ENCODE measurements at places on chromosomes 3 and 15. TPM values are rescaled to one million over a fixed set of nuclear protein-coding genes. Genes with fewer than 3 reads are reported as not detected.

Gene UROC1
- polyA plus RNA-seq = not detected

GRCh38 chr15:36221992-36222391 lies 357.4 kb upstream of the CDIN1 start:
- DNase-seq = no peak

Gene TERC
- polyA plus RNA-seq = 0.32 TPM

Gene EXOG
- polyA plus RNA-seq = 8.8 TPM

Gene MYL3
- polyA plus RNA-seq = not detected

Gene DNAJA4
- polyA plus RNA-seq = 0.02 TPM

GRCh38 chr3:52681596-52681995 lies 4.1 kb downstream of the PBRM1 start:
- DNase-seq = no peak

DNA sequence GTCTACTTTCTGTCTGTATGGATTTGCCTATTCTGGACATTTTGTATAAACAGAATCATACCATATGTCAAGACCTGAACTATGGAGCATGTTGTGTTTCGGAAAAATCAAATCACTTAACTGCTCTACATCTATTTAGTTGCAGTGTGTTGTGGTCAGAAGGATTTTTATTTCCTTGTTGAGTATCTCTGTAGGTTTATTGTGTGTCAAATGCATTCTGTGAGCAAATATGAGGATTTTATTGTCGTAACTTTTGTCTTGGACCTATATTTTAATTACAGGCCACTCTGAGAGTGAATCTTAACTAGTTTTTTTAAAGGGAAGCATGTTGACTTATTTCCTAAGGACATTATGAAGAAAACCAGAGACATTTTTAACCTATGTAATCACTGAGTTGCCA lies 84.6 kb upstream of the MYZAP start:
- no peak for DNase-seq

All from SK-N-SH (cell line).